Activated CD8-positive, alpha-beta memory T cell treated with anti-CD3 and anti-CD28 coated beads, Interleukin-2, amount 50 U/mL, for 48 hours (primary cell): ENCODE measurements at places on chromosomes 7 and 10.

DNA sequence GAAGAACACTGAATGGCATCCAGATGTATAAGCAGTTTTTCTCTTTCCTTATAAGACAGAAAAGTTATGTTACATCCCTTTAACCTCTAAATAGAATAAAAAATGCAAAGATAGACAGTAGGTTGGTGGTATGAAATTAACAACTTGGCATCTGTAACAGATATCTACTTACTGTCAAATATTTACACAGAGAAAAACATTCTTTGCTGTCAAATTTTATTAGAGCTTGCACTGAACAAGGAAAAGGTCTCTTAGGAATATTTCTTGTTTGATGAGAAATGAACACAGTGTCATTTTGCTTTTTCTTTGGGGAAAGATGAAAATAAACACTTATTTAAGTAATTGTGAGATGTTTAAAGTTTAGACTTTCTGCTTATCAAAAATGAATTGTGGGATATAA is 65.6 kb upstream of the PCDH15 start:
- no peak for DNase-seq

- DNase-seq = no peak
These were observed 299.7 kb downstream of the ZEB1 start for GRCh38 chr10:31618541-31619291.

GRCh38 chr7:98569691-98570337 is 47.3 kb upstream of the NPTX2 start:
- DNase-seq = no peak

- no peak for DNase-seq
These were observed 109.5 kb upstream of the PITRM1 start for GRCh38 chr10:3281941-3282673.

- DNase-seq = no peak
These were observed 20.0 kb downstream of the CYP17A1 start for GRCh38 chr10:102817175-102817574.

DNA sequence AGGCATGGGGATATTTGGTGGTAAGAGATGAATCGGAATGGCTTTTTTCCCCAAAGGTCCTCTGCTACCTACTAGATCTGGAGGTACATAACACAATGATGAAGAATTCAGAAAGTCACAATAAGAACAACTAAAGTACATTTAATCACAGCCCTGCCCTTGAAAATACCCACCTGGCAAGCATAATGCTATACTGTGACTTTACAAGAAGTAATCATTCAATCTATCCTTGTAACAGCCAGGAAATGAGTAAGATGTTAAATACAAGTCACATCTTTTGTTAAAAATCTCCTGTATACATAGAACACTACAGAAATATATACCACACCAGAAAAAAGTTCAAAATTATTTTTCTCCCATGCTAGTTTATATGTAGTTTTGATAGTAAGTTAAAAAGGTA is 108.3 kb upstream of the ABCB5 start:
- no peak for DNase-seq

DNA sequence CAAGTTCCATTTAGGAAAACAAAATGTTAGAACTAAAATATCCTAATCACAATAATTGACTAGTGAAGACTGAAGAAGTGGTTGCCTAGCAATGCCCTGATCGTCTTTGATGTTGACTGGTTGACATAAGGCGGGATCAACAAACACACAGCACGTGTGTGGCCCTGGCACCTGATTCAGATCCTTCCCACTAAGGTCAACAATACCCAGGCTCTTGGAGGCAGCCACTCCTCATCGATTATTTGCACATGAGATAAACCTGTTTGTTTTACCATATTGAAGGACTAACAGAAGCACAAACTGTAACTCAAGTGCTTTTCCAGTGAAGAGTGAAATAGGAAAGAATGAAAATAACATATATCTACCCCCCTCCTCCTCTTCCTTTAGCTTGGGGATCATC is 15.6 kb downstream of the FANK1 start:
- DNase-seq = no peak

DNA sequence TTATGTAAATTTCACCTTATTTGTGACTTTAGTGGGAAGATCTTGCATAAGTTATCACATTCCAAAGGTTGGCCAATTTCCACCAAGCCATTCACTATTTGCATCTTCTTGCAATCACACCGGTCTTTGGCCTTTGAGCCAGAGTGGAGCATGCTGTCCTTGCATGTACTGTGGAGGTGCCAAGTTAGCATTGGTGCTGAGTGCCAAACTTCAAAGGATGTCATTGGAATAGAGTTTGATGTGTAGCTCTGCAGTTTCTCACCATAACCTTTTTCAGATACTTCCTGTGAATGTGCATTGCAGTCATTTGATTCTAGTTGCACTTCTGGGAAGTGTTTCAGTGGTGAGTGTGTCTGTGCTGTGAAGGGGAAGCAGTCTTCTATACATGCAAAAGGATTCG is 620.6 kb downstream of the SUGCT start:
- no peak for DNase-seq

GRCh38 chr7:123599766-123600165 is 1.9 kb upstream of the ASB15 start:
- no peak for DNase-seq

- DNase-seq = no peak
These were observed 7.7 kb downstream of the RUNDC3B start for GRCh38 chr7:87635921-87636320.

DNA sequence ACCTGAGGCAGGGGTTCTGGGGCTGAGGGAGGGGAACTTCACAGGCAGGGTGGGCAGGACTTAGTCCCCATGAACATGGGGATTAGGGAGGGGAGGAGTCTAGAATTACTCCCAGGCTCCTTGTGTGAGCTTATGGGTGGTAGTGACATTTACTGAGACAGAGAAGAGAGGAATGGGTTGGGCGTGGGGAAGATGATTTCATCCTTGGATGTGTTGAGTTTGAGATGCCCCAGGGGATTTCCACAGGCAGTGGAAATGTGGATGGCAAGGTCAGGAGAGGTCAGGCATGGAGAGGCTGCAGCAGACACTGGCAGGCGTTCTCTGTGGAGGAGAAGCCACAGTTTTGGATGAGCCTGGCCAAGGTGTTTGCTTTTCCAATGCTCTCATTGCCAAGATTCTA is 26.4 kb upstream of the GSDME start:
- DNase-seq = no peak

- no peak for DNase-seq
These were observed 84.6 kb downstream of the CABCOCO1 start for GRCh38 chr10:61747307-61747706.

DNA sequence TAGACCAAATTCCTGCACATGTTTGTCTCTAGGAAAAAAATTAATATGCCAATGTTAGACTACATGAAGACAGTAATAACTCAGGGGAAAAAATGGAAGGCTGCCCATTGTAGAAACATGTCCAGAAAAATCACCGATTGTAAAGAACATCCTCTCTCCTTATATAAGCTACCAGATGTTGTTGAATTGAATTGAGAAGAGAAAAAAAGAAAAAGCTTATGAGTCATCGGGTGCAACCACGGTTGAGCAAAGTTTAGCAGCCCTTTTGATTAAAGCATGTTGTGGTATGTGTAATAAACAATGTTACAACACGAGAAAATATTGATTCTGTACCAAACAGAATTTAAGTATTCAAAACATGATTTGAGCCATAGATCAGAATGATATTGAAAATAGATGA is 102.3 kb upstream of the ARHGAP21 start:
- no peak for DNase-seq

DNA sequence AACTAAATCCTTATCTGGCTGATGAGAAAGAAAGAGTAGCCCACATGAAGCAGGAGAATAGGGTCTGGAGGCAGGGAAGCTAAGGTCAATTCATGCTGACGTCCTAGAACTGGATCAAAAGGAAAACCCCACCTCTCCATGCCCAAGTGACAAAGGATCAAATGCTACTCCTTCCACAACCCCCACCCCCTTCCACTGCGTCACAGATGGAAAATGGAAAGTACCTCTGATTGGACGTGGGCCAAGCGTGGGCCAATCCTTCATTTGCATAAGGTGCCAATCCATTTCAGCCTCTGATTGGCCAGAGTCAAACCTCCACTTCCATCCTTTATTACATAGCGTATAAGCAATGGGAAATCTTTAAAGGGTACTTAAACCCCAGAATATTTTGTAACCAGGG is 431.3 kb upstream of the ETV1 start:
- no peak for DNase-seq

DNA sequence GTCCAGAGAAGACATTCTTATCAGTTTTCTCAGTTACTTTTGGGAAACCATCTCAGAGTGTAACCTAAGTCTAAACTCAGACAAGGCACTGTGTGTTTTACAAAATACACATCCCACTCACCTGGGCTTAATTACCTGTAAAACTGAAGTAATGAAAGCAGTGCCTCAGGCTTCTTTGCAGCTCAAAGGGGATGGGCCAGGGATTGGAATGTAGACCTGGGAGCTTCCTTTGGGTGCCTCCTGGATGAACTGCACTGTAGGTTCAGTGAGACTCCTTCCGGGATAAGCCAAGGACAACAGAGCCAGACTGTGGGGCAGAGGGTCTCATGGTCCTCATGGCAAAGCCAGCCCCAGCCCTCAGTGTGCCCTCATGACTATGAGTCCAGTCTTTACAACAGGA is 672.4 kb upstream of the GALNT17 start:
- DNase-seq = no peak

DNA sequence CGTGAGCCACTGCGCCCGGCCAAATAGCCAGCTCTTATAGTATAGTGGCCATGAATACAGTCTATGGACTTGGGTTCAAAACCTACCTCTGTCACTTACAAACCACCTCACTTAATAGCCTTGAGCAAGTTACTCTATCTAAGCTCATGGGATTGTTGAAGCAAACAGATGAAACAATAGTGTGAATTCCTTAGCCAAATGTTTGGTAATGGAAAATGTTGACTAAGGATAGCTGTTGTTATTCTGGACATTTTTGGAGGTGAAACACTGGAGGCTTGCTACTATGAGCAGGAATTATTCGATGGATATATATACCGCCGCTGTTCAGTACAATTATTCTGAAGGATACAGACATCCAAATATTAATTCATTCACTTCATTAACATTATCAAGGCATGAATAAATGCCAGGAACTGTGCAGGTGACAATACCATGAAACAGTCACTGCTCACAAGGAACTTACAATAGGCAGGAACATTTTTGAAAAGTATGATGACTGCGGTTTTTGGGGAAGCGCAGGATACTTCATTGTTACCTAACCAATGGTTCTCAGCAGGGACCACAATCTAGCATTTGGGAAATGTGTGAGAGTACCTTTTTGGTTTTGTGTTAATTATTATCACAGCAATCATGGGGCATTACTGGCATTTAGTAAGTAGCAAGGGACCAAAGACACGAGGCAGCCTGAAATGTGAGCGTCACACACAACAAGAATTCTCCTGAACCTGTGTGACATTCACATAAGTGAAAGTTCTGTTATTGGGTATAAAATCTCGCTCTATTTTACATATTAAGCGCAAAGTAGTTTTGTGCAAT is 55.7 kb downstream of the CUBN start:
- DNase-seq = no peak

- DNase-seq = no peak
These were observed 45.3 kb upstream of the RAPGEF5 start for GRCh38 chr7:22402250-22402649.

- peak; percentile 60 for DNase-seq
These were observed 5.3 kb downstream of the ESYT2 start for GRCh38 chr7:158824028-158824427.

DNA sequence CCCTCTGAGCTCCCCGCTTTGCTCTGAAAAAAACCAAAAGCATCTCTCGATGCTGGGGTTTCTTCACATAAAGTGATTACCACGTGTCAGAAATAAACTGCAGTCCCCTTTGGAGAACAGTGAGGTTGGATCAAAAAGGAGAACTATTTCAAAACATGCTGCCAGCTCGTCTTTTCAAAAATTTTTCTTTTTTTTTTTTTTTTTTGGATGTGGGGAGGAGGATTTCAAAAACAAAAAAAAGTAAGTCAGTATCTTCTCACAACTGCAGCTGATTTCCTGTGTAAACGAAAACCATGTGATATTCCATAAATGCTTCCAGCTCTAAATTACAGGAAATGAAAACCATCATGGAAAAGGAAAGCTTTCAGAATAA is 155.0 kb upstream of the LYZL2 start:
- no peak for DNase-seq

- no peak for DNase-seq
These were observed 142.2 kb downstream of the EMX2 start for GRCh38 chr10:117684672-117685211.

DNA sequence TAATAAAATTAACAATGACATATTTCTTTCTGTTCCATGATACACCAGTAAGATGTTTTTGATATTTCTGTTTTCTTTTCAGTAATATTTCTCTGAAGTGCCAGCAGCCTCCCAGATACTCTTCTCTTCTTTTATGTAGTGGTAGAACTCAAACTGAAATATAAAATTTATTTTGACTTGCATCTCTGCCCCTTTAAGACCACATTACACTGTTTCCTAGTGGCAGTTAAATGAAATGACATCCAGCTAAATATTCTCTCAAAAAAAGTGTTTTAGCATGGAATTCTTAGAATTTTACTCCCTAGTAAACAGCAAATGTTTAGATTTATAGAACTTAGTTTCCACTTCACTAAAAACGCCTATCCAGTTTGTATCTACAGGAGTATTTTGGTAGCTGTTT is 237.2 kb upstream of the MTPN start:
- no peak for DNase-seq

DNA sequence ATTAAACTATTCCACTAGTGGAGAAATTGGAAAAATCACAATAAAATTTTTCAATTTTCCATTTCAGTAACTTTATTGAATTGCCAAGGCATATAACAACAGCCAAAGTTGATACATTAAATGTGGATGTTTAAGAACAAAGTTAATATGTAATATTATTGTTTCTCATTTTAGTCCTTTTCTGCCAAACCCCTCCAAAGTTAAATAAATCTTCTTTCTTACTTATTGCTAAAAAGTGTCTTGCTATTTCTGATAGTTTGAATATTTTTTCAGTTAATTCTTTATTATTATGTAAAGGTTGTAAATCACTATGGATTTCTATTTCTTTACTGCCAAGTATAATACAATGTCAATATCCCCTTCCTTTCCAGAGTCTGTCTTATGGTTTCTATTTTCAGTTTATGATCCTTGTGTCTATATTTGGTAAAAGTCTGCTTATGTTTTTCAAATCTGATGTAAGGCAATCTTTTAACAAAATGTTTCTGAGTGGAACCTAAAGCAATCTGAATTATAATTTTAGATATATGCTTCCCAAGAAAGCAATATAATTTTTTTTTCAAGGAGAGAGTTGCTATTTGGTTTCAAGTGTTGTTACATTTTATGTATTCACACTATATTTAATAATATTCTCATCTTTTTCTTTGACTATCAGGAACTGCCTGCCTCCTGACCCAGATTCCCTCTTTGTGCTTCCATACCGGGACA is 80.3 kb upstream of the RHOBTB1 start:
- DNase-seq = no peak

DNA sequence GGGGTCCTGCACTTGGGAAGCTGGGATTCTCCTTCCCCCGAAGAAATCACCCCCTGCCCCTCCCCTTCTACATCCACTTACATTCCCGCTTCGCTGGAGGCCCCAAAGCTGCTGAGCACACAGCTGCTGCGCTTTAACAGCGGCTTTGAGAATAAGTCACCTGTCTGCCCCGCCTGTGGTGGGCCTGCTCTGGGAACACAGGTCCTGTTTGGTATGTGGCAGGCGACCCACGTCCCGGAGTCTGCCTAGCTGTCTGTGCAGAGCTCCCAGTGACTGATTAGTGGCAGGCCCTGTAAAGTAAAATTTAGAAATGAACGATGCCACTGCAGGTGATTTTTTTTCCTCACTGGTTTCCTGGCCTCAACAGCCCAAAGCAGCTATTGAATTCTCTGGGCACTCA is 47.0 kb downstream of the CDH23 start:
- DNase-seq = no peak

GRCh38 chr10:5506751-5507648 is 7.6 kb upstream of the CALML5 start:
- DNase-seq = no peak
